ENCODE measurements at places on chromosomes 13 and 19.

- no peak for DNase-seq
These were observed 1.5 kb downstream of the DHX34 start for GRCh38 chr19:47350630-47351029.

DNA sequence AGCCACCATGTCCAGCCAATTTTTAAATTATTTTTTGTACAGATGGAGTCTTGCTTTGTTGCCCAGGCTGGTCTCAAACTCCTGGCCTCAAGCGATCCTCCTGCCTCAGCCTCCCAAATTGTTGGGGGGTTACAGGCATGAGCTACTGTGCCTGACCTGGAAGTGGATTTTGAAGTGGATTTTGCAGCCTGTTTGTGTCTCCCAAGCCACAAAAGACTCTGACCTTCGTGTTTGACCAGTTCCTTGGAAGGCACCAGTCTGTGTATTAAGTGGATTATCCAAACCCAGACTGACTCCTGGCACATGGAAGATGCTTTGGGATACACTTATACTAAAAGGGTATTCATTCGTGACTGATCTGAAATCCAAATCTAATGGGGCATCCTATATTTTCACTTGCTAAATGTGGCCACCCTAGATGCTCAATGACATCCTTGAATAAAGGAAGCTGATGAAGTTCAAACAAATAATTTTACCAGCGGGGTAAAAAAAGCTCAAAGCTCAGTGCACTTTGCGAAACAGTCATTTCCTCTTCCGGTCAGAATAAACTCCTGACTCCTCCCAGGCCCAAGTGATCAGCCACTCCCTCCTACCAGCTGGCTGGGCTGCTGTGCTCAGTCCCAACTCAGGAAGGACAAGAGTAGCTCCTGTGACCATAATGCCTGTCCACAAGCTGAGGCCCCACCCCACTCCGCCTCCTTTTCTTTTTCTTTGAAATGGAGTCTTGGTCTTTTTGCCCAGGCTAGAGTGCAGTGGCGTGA lies 32.6 kb upstream of the GATAD2A start:
- no peak for DNase-seq

GRCh38 chr13:30178976-30179375 lies 128.4 kb downstream of the KATNAL1 start:
- no peak for DNase-seq

DNA sequence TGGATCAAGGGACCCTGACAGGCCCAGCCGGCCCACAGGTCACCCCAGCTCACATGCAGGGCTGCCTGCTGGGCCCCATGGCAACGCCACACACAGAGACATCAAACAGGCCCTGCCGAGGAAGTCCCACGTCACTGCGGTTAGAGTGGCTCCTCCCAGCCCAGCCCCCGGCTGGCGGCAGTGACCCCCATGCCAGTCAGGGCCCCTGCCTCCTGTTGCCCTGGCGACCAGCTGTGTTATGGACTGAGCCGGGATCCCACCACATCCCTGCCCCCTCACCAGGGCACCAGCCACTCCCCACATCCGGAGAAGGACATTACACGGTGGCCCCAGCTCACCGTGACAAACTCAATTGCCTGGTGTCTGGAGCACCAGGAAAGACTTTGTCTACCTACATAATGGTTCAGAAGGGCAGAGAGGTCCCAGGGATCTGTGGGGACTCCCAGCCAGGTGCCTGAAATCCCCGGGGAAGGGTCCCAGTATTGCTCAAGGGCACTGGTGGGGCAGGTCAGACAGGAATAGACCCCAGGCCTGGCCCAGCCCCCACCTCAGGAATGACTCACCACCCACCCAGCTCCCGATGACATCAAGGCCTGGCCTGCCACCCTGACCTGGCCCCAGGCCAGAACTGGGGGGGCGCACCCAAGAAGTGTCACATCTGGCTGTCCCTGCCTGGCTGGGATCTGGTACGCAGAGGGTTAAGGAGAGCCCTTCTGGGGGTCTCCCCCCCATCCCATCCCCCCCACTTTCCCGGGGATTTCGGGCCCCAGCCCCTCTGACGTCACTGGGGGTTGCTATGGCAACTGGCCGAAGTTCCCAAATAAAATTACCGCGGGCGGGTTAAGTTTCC lies 30.2 kb upstream of the NANOS3 start:
- DNase-seq, result peak; percentile 79

DNA sequence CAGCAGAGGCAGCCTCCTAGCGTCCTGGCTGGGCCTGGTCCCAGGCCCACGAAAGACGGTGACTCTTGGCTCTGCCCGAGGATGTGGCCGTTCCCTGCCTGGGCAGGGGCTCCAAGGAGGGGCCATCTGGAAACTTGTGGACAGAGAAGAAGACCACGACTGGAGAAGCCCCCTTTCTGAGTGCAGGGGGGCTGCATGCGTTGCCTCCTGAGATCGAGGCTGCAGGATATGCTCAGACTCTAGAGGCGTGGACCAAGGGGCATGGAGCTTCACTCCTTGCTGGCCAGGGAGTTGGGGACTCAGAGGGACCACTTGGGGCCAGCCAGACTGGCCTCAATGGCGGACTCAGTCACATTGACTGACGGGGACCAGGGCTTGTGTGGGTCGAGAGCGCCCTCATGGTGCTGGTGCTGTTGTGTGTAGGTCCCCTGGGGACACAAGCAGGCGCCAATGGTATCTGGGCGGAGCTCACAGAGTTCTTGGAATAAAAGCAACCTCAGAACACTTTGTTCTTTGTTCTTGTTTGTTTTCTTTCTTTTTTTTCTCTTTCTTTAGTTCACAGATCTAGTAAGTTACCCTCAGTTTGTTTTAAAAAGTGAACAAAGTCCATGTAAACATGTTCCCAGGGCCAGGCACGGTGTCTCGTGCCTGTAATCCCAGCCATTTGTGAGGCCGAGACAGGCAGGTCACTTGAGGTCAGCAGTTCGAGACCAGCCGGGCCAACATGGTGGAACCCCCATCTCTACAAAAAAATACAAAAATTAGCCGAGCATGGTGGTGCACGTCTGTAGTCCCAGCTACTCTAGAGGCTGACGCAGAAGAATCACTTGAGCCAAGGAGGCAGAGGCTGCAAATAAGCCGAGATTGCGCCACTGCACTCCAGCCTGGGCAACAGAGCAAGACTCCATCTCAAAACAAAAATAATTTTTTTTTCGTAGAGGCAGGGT lies 10.2 kb downstream of the ANGPTL4 start:
- DNase-seq, result no peak

Measured in DMS79 treated with DMSO at 0.1 percent for 48 hours (cell line).